ENCODE measurements at places on chromosomes 6 and 20. TPM values are rescaled to one million over a fixed set of nuclear protein-coding genes. Genes with fewer than 3 reads are reported as not detected.

DNA sequence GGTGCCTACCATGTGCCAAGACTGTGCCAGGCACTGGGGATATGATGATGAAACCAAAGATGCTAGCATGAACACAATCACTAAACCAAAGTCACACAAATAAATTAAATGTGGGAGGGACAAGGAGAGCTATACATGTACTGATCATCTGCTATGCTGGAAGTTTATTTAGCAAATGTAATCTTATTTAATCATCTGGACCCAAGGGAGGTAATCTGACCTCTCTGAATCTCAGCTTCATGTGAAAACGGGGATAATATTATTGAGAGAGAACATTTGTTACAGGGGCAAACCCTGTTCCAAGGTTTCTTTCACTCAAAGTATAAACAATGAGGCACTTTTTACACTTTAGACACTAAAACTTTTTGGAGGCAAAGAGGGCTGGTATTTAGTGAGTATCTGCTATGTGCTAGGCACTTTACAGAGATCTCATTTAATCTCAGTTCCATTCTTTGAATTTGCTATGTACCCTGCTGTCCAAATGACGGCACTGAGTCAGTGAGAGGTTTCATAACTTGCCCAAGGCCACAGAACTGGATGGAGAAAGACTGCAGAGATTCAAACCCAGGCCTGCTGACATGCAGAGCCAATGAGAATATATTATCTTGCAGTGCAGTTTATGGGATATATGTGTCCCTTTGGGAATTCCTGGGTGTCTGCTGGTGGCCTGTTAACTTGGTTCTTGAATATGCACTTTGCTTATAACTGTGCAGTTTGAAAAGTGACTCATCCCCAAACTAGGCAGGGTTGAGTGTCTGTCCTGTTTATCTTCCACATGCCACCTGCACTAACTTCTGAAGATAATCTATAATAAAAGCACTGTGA lies 3.3 kb upstream of the ASXL1 start:
- H3K4me1 ChIP-seq, result peaks cover 48% of the 10 kb centered on the region
- peaks cover 8% of the 10 kb centered on the region for H3K36me3 ChIP-seq

GRCh38 chr6:144259986-144260385 lies 25.1 kb upstream of the UTRN start:
- no peaks in the 10 kb centered on the region for H3K36me3 ChIP-seq
- peaks cover 5% of the 10 kb centered on the region for H3K27me3 ChIP-seq
- no peak overlapping the region for H3K4me3 ChIP-seq
- DNase-seq, result no peak

DNA sequence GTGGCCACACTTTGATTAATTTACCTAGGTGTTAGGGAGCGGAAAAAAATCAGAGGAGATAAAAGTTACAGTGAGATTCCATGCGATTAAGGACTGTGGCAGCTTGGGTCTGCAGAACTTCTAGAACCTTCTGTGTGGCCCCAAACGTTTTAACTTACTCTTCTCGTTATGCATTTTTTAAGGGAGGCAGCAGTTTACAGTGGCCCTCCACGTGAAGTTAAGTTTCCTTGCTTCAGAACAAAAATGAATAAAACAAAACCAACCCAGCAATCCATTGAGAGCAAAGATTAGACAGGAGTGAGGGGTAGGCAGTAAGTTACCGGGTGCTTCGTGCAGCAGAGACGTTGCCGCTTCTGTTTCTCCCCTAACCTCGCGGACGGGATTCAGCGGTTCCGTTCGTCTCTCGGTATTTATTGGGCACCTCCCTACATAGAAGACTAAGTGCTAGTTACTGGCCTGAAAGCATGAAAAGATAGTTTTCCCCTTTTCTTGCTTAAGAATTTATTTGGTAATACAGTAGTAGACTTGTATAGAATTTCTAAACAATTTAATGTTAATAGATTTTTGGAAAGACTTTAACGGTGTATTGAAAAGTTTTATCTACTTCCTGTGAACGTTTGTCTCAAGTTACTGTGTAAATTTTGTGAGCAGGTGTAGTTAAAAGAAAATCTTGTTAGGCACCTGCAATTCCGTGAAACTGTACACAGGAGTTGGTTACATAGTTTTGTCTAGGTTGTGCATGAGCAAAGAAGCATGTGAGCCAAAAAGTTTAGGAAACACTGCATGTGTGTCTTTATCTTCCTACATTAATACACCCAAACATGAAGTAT lies 1.1 kb downstream of the BAG2 start:
- peaks cover 6% of the 10 kb centered on the region for H3K36me3 ChIP-seq
- no peaks in the 10 kb centered on the region for H3K27me3 ChIP-seq
- peak overlapping the region; percentile 95 for H3K4me3 ChIP-seq
- peaks cover 51% of the 10 kb centered on the region for H3K4me1 ChIP-seq
- DNase-seq, result peak; percentile 52

DNA sequence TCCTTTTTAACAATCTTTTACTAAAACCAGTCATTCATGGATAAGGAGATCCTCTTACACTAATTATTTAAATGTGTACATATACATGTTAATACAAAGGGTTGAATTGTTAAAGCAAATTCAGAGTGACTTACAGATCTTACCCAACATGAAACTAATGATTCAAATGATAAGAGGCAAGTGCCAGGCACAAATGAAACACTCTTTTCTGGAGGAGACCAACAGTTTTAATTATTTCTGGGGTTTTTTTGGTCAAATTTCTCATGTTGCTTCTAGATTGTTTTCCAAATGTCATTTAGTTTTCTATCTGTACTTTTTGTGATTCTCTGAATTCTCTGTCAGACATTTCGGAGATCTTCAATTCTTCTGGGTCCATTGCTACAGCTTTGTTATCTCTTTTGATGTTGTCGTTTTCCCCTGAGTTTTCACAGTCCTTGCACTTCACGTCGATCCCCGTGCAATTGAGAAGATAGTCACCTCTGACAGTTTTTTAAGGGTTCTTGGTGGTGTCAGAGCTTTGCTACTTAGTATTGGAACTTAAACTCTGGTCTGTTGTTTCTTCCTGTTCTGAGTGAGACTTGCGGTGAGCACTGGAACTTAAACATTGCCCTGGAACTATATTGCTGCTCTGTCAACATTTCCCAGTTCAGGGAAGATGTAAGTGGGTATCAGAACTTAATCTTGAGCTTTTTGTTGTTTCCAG lies 23.2 kb downstream of the MAS1 start:
- peaks cover 6% of the 10 kb centered on the region for H3K4me1 ChIP-seq
- no peak for DNase-seq
- no peaks in the 10 kb centered on the region for H3K36me3 ChIP-seq
- H3K4me3 ChIP-seq, result no peak overlapping the region

Gene SEMG1
- total RNA-seq, result not detected

- peak overlapping the region; percentile 4 for H3K4me3 ChIP-seq
- H3K36me3 ChIP-seq, result peaks cover 51% of the 10 kb centered on the region
- H3K4me1 ChIP-seq, result peaks cover 22% of the 10 kb centered on the region
- no peak for DNase-seq
- H3K27me3 ChIP-seq, result no peaks in the 10 kb centered on the region
- H3K27ac ChIP-seq, result peak overlapping the region; percentile 77
These were observed 13.1 kb upstream of the RNASET2 start for GRCh38 chr6:166969390-166970002.

Gene APOBEC2
- not detected for total RNA-seq

GRCh38 chr6:139778688-139779087 lies 404.2 kb upstream of the CITED2 start:
- peaks cover 7% of the 10 kb centered on the region for H3K27me3 ChIP-seq
- DNase-seq, result no peak
- H3K27ac ChIP-seq, result no peak overlapping the region
- no peaks in the 10 kb centered on the region for H3K36me3 ChIP-seq
- no peak overlapping the region for H3K4me3 ChIP-seq

Gene FNDC1
- total RNA-seq, result not detected

Gene ITPA
- 52.1 TPM for total RNA-seq

DNA sequence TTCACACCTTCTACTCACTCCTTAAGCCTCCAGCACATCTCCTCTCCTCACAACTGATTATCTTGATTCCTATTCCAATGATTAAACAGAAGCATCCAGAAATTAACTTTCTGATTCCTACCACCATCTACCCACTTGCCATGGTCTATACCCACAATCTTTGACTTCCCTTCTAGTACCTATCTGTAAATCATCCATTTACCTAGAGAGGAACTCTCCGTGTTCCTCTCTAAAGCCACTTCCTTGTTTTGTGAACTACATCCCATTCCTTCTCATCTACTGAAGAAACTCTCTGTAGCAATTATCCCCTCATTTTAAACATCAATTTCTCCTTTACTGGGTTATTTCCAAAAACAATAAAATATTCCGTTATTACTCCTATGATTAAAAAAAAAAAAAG lies 167.3 kb downstream of the ARHGAP18 start:
- H3K4me1 ChIP-seq, result no peaks in the 10 kb centered on the region
- H3K27ac ChIP-seq, result no peak overlapping the region
- H3K4me3 ChIP-seq, result no peak overlapping the region
- no peak for DNase-seq
- H3K36me3 ChIP-seq, result no peaks in the 10 kb centered on the region

Gene FAM210B
- total RNA-seq, result 9.7 TPM

- no peaks in the 10 kb centered on the region for H3K36me3 ChIP-seq
- no peak for DNase-seq
- H3K27ac ChIP-seq, result no peak overlapping the region
- H3K4me3 ChIP-seq, result no peak overlapping the region
- H3K27me3 ChIP-seq, result no peaks in the 10 kb centered on the region
These were observed 78.6 kb upstream of the RBM24 start for GRCh38 chr6:17202526-17202925.

DNA sequence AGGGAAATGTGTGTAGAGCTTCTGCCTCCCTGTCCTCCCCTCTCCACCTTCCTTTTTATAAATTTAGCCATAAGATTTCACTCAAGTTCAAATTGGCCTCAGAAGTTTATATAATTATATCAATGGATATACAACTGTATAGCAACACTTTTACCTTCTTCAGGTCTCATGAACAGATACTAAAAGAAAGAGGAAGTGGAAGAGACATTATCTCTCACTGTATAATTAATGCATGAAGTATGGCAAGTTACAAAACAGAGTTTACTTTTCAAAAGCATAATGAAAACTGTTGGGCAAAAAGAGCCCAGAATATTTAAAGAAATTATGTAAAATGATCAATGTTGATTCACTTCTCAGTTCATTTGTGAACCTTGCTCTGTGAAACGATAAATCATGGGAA lies 99.7 kb downstream of the PDE7B start:
- no peaks in the 10 kb centered on the region for H3K4me1 ChIP-seq
- no peak overlapping the region for H3K4me3 ChIP-seq
- no peaks in the 10 kb centered on the region for H3K27me3 ChIP-seq
- DNase-seq, result no peak
- H3K27ac ChIP-seq, result no peak overlapping the region

Gene NKX2-2
- not detected for total RNA-seq

- no peak for DNase-seq
- no peak overlapping the region for H3K27ac ChIP-seq
- no peaks in the 10 kb centered on the region for H3K27me3 ChIP-seq
- H3K4me1 ChIP-seq, result no peaks in the 10 kb centered on the region
- H3K4me3 ChIP-seq, result no peak overlapping the region
These were observed 111.8 kb downstream of the QKI start for GRCh38 chr6:163526346-163526745.

Gene MLIP
- not detected for total RNA-seq

DNA sequence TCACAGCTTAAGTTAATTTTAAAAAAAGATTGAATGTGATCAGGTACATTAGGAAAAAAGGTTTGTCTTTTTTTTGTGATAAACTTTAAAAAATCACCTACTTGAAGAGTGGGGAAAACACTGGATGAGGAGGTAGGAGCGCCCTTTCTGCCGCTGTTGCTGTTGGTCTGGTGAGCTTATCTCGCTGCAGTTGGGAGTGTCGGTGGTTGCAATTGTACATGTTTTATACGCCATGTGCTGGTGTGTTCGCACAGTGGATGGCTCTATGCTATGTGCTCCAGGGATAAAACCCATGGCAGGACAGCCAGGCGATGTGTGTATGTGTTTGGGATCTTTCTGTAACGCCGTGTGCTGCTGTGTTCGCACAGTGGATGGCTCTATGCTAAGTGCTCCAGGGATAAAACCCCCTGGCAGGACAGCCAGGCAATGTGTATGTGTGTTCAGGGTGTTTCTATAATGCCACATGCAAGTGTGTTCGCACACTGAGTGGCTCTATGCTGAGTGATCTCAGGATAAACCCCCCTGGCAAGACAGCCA lies 1.7 kb downstream of the SLC22A3 start:
- H3K4me1 ChIP-seq, result peaks cover 2% of the 10 kb centered on the region
- no peaks in the 10 kb centered on the region for H3K36me3 ChIP-seq
- H3K27ac ChIP-seq, result no peak overlapping the region
- H3K27me3 ChIP-seq, result peaks cover 57% of the 10 kb centered on the region

- H3K36me3 ChIP-seq, result peaks cover 57% of the 10 kb centered on the region
- H3K4me3 ChIP-seq, result no peak overlapping the region
- no peak for DNase-seq
- H3K27ac ChIP-seq, result peak overlapping the region; percentile 59
- peaks cover 21% of the 10 kb centered on the region for H3K4me1 ChIP-seq
- H3K27me3 ChIP-seq, result no peaks in the 10 kb centered on the region
These were observed 167.9 kb downstream of the PREX1 start for GRCh38 chr20:48659858-48660257.
